ENCODE measurements at places on chromosomes 6 and 20.
A peak's percentile ranks its signal among the peaks of the same experiment; 100 is the strongest.

DNA sequence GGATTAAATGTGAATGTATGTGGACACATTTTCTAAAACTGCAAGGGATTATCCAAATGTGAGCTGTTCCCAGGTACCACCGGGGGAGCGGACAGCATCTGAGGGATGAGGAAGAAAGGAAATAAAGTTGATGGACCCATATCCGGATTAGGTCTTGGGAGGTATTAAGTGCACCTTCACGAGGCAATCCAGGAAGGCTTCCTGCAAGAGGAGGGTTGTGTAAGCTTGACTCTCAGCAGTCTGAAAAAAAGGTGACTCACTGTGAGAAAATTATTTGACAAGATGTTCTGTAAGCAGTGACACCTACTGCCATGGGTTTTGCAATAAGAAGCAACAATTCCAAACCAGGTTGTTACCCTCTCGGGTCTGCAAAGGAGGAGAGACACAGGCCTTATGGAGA, 55.0 kb upstream of the LRFN2 start:
- no peak for DNase-seq

- DNase-seq = no peak
Measured at GRCh38 chr6:13733178-13733887, 21.7 kb upstream of the RANBP9 start.

GRCh38 chr6:15763837-15764236, 101.0 kb upstream of the DTNBP1 start:
- DNase-seq = peak; percentile 5

- peak; percentile 43 for DNase-seq
Measured at GRCh38 chr6:128252341-128253176, 267.8 kb downstream of the PTPRK start.

DNA sequence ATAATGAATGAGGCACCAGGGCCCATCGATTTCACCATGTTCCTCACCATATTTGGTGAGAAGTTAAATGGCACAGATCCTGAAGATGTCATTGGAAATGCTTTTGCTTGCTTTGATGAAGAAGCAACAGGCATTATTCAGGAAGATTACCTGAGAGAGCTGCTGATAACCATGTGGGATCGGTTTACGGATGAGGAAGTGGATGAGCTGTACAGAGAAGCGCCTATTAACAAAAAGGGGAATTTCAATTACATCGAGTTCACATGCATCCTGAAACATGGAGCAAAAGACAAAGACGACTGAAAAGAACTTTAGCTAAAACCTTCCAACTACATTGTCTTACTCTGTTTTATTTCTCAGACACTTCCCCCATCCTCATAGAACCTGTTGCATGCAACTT, 21.6 kb upstream of the ZBTB22 start:
- no peak for DNase-seq

DNA sequence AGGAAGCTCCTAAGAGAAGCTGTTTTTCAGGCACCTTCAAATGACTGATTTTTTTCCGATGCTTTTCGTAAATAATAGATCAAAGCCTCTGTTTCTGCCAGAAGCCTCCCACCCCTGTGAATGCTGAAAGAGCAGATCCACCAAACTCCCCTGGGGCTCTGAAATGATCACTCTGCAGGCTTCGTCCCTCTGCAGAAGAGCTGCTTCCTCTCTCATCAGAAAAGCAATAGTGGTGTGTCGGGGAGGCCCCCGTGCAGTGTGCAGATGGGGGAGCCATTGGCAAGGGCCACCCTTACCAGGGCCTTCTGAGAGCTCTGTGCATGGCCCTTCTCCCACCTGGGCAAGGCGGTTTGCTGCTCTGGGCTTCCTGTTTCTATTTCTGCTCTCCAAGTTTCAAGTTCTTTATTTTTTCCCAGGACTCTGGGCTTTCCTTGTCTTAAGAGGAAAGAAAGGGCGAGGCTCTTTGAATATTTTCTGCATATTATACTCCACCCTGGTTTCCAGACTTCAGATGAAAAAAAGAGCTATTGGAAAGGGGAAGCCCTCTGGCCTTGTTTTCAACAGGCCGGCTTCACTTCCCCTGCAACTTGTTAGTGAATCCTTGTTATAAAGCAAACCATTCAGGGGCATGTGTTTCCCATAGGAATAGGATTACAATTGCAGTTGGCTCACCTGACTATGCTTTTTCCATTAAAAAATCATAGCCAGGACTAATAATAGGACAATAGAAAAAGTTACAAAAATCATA, 155.2 kb downstream of the TTLL2 start:
- DNase-seq = no peak

DNA sequence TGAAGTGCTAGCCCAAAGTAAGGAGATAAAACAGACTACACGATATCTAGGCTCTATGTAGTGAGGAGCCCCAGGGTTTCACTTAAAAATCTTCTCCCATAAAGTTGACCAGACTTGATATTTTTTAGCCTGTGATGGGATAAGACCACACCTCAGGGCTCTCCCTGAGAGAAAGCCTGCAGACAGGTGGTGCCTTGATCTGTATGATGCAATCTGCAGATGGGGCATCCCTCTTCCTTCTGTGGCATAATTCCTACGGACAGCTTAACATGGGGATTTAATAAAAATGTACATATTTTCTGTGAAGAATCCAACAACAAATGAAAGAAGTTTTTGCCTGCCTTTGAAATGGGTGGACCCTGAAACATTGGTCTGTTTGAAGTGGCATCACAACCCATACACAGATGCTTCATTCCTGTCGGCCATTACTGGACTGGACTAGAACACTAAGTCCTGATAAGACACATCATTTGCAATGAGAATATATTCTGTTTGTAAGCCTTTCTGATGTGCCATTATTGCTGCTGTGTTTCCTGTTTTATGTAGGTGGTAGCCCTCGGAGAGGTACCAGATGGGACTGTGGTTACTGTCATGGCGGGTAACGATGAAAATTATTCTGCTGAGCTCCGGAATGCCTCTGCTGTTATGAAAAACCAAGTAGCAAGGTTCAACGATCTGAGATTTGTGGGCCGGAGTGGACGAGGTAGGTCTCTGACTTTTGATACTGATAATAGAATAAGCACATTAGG, 53.8 kb upstream of the SUPT3H start:
- DNase-seq = no peak

GRCh38 chr6:113936093-113936934, 34.6 kb downstream of the HDAC2 start:
- DNase-seq = no peak

DNA sequence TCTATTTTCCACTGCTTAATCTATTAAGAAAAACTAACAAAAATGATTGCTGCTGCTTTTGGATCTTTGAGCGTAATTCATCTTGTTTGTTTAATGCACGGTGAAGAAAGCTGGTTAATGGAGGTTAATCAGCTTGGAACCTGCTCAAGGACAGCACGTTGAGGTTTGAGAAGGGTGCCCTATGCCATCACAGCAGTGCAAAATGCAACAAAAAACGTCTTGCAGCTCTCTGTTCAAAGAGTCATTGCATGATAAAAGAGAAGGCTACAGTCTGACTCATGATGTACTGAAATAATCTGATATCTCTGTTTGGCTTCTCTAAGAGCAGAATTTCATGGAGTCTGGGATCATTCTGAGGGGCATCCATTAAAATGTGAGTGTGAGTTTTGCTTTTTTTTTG, 80.6 kb upstream of the PREP start:
- DNase-seq = no peak

GRCh38 chr6:34510299-34510698, 44.4 kb downstream of the PACSIN1 start:
- no peak for DNase-seq

DNA sequence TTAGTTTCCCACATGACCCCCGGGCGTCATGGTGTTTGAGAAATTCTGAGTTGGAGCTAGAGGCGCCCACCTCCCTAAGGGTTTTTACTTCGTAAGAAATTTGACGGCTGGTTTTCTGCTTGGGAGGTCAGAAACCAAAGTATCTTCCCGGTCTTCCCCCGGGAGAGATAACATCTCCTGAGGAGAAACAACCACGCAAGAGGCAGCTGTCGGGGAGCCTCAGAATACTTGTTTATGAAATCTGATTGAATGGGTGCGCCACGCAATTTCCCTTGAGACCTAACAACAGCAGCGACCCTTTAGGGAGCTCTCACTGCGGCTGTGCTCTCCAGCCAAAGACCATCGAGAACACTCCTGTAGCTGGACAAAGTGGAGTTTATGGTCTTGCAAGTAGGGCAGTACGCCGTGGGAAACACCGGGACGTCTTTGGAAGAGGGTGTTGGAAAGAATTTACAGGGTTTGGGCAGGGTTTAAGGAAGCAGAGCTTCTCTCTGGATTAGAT, 608 bp upstream of the EIF2S2 start:
- no peak for DNase-seq

- DNase-seq = peak; percentile 38
Measured at GRCh38 chr6:119313937-119314884, 35.4 kb downstream of the MAN1A1 start.

DNA sequence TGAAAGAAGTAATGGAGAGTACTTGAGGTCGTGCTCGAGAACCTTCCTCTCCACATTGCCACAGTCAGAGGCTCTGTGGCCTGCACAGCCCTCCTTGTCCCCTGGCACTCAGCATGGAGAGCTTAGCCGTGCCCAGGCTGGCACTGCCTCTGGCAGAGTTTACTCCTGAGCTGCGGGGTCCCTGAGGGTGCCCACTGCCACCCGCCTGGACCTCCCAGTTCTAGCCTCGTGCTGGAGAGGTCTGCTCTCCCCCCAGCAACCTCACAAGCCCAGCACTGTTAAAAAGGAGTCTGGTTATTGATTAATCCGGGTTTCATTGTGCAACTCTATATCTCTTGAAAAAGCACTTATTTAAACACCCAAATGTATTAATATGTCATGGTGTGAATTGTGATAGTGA, 226.8 kb downstream of the TMEM242 start:
- DNase-seq = no peak

DNA sequence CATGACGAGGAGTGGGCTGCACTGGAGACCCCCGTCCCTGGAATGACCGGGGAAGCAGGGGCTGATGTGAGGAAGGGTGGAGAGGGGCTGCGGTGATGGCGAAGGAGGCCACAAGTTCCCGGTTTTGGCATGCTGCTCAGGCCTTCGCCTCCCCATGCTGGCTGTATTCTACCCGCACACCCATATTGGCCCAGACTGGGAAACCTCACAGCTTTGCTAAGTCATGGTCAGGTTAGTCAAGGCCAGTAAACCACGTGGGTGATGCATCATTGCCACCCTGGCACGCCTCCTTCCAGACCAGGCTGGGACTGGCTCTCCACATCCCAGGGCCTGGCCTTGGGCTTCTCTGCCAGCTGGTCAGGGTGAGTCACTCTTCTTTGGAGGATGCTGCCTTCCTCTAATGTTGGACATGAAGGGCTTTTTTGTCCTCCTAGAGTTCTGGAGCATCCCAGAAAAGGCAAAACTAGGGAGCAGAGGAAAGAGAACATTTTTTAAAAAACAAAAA, 53.8 kb downstream of the PCNA start:
- no peak for DNase-seq

- no peak for DNase-seq
Measured at GRCh38 chr20:62366370-62367135, 559 bp downstream of the LAMA5 start.

- no peak for DNase-seq
Measured at GRCh38 chr6:38959138-38959537, 89.4 kb upstream of the GLP1R start.

DNA sequence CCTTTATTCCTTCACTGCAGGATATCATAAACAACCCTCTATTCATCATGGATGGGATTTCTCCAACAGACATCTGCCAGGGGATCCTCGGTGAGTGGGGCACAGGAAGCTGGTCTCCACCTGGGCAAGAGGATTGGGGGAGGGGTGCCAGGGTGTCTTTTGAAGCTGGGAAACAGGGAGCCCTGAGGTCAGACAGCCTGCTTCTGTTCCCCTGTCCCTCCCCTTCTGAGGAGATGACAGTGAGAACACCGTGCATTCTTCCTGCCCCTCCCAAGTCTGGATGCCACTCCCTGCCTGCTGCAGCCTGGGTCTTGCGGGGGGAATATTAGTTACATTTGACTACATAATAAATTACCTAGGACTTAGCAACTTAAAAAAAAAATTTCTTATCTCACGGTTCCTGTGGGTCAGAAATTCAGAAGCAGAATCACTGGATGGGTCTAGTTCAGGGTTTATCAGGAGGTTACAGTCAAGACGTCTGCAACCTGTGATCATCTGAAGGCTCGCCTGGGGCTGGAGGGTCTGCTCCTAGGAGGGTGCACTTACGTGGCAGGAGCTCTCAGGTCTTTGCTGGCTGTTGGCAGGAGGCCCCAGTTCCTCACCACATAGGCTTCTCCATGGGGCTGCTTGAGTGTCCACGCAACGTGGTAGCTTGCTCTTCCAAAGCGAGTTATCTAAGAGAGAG, 11.4 kb downstream of the CAPN11 start:
- no peak for DNase-seq

DNA sequence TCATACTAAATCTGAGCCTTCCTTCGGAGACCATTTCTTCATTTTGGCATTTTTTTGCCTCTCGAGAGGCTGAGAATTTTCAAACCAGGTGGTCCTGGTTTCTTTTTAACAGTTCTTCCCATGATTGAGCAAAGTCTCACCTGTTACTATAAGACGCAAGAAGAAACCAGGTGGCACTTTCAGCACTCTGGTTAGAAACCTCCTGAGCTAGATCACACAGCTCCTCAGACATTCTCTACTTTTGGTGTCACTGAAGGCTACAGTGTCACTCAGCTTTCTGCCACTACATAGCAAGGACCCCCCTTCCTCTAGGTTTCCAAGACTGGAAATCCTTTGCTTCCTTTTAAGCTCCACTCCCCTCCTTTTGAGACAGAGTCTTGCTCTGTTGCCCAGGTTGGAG, 7.3 kb downstream of the IFNGR1 start:
- DNase-seq = no peak

DNA sequence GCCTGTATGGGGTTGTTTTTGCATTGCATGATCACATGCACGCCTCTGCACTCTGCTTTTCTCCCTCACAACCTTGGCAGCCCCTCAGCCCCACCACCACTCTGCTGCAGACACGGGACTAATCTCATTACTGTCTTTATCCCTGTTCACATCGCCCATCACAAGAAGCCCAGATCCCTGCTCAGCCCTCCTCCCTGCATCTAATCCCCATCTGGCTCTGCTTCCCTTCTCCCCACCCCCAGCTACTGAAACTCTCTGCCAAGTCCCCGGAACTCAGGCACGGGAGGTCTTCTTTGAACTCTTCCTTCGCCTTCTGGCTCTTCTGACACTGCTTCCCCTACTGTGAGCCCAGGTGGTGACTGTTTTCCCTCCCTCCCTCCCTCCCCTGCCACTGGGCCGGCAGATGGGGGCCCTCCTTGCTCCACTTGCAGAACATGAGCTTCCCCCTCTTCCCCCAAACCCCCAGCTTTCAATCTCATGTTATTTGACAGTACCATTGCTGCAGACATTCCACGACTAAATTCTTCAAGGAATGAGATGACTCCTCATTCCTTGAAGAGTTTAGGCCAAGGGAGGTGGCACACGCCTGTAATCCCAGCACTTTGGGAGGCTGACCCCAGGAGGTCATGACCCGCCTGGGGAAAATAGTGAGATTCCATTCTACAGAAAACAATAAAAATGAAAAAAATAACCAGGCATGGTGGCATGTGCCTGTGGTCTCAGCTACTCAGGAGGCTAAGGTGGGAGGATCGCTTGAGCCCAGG, 21.9 kb upstream of the TULP1 start:
- DNase-seq = no peak

- no peak for DNase-seq
Measured at GRCh38 chr20:48819821-48820648, 7.8 kb downstream of the PREX1 start.

GRCh38 chr6:125906158-125906998, 50.2 kb upstream of the HINT3 start:
- peak; percentile 29 for DNase-seq
